ENCODE measurements at places on chromosomes 7 and 10. TPM values are rescaled to one million over a fixed set of nuclear protein-coding genes. Genes with fewer than 3 reads are reported as not detected.
A peak's percentile ranks its signal among the peaks of the same experiment; 100 is the strongest.

FRAT1 gene
- 1.3 TPM for total RNA-seq

FGFR2 gene
- total RNA-seq = 2.6 TPM

GRCh38 chr7:16753102-16753931 is at the start of gene TSPAN13:
Gene TSPAN13, plus strand, starts transcription at chr7:16753755. Its CDS starts 213 bp downstream, at chr7:16753968.
- no peaks in the 10 kb centered on the region for H3K36me3 ChIP-seq
- H3K27me3 ChIP-seq = no peaks in the 10 kb centered on the region
- H3K27ac ChIP-seq = peak within 1 kb of the TSS; percentile 17
- H3K4me3 ChIP-seq = peak within 1 kb of the TSS; percentile 62
- peak; percentile 81 for DNase-seq

GRCh38 chr7:44189286-44189992 is at the start of gene GCK:
Gene GCK, minus strand, starts transcription at chr7:44189439. Its CDS starts 486 bp downstream, at chr7:44188953.
- peaks cover 8% of the 10 kb centered on the region for H3K4me1 ChIP-seq
- DNase-seq = no peak
- H3K36me3 ChIP-seq = no peaks in the 10 kb centered on the region
- no peak within 1 kb of the TSS for H3K27ac ChIP-seq
- H3K27me3 ChIP-seq = peaks cover 9% of the 10 kb centered on the region

DNA sequence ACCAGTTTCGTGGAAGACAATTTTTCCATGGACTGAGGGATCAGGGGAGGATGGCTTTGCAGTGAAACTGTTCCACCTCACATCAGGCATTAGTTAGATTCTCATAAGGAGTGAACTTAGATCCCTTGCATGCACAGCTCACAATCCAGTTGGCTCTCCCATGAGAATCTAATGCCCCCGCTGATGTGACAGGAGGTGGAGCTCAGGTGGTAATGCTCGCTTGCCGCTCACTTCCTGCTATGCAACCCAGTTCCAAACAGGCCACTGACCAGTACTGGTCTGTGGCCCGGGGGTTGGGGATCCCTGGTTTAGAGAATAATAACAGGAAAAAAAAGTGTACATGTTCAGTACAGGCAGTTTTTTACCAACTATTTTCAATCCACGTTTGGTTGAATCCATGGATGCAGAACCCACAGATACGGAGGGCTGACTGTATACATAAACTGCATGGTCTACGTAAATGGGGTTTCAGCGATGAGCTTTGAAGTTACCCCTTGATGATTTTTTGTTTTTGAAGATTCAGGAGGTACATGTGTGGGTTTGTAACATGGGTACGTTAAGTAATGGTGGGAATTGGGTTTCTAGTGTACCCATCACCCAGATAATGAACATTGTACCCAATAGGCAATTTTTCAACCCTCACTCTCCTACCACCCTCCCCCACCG is 24.5 kb downstream of the OGDH start:
- no peak for DNase-seq
- H3K27ac ChIP-seq = no peak overlapping the region
- peaks cover 14% of the 10 kb centered on the region for H3K36me3 ChIP-seq
- no peaks in the 10 kb centered on the region for H3K27me3 ChIP-seq

DNA sequence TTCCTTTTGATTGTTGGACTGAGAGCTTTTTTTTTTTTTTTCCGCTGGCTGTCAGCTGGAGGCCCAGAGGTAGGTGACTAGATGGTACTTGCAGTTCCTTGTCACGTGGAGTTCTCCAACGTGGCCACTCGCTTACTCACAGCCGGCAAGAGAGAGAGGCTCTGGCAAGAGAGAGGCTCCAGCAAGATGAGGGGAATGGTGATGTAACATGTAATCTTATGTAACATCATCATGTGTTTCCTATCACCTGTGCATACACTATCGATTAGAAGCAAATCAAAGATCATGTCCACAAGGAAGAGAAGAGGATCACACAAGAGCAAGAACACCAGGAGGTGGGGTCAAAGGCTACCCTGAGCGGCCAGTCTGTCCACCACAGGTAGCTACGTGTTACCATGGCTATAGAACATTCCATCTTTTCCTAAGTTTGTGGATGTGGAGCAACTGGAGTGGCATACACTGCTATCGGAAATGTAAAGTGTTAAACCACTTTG is 4.0 kb upstream of the BORCS7 start:
- H3K4me3 ChIP-seq = peak overlapping the region; percentile 15
- H3K27me3 ChIP-seq = 0 out of 2 replicates have a peak, but pooled peaks cover 2% of the 10 kb centered on the region
- H3K36me3 ChIP-seq = no peaks in the 10 kb centered on the region
- peaks cover 48% of the 10 kb centered on the region for H3K4me1 ChIP-seq
- DNase-seq = peak; percentile 78
- peak overlapping the region; percentile 75 for H3K27ac ChIP-seq

GRCh38 chr7:116779216-116779615 is 83.2 kb upstream of the CAPZA2 start:
- no peaks in the 10 kb centered on the region for H3K27me3 ChIP-seq
- no peak overlapping the region for H3K27ac ChIP-seq
- H3K4me1 ChIP-seq = peaks cover 10% of the 10 kb centered on the region
- H3K4me3 ChIP-seq = no peak overlapping the region
- no peak for DNase-seq
- peaks cover 7% of the 10 kb centered on the region for H3K36me3 ChIP-seq

DNA sequence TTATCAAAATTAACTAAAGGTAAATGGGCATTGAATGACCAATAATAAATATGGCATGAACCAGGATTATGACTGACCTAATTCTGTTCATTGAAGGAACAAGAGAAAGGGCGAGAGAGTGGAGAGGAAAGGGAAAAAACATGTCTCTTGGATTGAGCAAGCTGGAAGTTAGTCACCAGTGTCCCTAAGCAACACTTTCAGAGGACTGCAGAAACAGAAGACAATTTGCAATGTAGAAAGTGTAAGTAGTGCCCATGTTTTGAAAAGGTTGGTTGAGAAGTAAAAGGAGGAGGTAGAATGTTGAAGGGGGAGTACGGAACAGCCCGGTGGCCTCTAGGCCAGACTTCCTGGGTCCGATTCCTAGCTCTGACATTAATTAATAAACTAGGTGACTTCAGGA is 94.6 kb downstream of the FAS start:
- no peak overlapping the region for H3K27ac ChIP-seq
- H3K4me3 ChIP-seq = no peak overlapping the region
- H3K27me3 ChIP-seq = no peaks in the 10 kb centered on the region
- H3K4me1 ChIP-seq = no peaks in the 10 kb centered on the region
- H3K36me3 ChIP-seq = no peaks in the 10 kb centered on the region

DNA sequence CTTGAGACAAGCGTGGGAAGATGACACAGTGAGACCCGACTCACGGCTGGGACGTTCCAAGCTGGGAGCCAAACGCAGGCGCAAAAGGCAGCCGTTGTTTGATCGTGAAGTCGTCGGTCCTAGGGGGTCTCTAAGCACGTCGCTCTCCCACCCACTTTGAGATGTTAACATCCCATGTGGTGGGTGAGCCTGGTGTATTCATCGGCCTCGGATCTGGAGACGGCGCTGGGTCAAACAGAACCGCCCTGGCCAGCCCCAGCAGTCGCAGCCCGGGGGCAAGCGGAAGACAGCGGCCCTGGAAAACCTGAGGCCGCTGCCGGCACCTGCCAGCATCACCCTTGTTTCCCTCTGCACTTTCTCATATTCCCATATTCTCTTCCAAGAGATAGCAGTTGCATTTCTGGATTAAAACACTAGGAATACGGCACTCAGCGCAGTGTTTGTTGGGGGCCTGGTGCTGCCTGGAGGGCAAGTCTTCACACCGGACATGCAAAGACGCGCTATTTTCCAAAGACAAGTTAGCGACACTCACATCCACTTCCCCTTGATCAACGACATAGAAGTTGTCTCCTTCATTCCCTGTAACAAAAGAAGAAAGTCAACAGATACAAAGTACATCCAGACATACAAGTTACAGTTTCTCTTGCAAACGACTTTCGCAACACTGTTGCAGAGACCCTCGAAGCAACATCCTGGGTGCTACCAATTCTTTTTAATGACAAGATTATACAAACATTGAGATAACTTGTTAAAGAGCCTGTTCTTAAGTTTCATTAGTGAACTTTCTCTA is 86.2 kb upstream of the PDGFA start:
- H3K4me1 ChIP-seq = peaks cover 46% of the 10 kb centered on the region
- no peaks in the 10 kb centered on the region for H3K27me3 ChIP-seq
- no peak overlapping the region for H3K4me3 ChIP-seq
- peak; percentile 15 for DNase-seq

DNA sequence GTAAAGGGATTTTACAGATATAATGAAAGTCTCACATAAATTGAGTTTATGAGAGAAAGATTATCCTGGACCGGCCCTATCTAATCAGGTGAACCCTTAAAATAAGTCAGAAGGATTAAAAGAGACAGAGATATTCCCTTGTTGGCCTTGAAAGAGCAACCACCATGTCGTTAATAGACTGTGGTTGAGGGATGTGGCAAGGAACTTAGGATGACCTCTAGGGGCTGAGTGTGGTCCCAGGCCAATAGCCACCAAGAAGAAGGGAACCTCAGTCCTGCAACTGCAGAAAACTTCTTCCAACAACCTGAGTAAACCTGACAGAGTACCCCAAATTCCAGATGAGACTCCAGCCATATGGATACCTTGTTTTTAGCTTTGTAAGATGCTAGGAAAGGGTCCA is 121.5 kb downstream of the POLR1F start:
- no peak for DNase-seq
- H3K27me3 ChIP-seq = no peaks in the 10 kb centered on the region
- H3K27ac ChIP-seq = no peak overlapping the region
- no peaks in the 10 kb centered on the region for H3K4me1 ChIP-seq
- no peaks in the 10 kb centered on the region for H3K36me3 ChIP-seq
- H3K4me3 ChIP-seq = no peak overlapping the region

DNA sequence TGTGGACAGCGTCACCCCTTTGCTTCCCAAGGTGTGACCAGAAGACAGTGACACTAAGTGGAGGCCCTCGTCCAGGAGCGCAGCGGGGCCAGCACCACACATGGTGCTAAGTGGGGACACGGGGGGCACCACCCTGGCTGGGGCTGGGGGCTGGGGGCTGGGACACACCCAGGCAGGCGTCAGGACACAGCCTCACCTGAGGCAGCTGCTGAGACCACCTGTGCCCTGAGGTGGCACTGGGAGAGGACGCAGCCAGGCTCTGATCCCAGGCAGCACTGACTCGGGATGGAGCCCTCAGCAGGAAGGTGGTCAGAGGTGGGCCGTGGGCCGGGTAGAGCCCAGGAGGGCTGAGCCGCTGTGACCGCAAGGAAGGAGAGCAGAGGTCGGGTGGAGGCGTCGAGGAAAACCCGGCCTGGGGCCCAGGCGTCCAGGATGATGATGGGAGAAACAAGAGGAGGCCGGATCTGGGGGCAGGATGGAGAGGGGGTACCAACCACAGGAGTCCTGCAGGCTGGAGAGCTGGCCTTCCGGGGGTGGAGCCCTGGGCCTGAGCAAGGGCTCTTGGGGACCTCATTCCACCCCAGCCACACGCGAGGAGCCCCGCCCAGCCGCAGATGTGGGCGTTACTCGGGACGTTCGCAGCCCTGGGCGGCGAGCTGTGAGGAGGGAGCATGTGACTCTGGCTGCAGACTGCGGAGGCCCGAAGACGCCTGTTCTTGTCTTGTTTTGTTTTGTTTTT is 22.5 kb downstream of the LRRC27 start:
- no peak for DNase-seq
- H3K4me1 ChIP-seq = no peaks in the 10 kb centered on the region
- no peak overlapping the region for H3K4me3 ChIP-seq
- no peaks in the 10 kb centered on the region for H3K27me3 ChIP-seq

- H3K4me1 ChIP-seq = peaks cover 62% of the 10 kb centered on the region
- H3K27ac ChIP-seq = peak within 1 kb of the TSS; percentile 97
- no peaks in the 10 kb centered on the region for H3K27me3 ChIP-seq
- peak within 1 kb of the TSS; percentile 97 for H3K4me3 ChIP-seq
- DNase-seq = peak; percentile 80
- peaks cover 13% of the 10 kb centered on the region for H3K36me3 ChIP-seq
Measured at GRCh38 chr10:70132098-70133029, at the start of gene AIFM2. Gene AIFM2, minus strand, starts transcription at chr10:70132825. Its CDS starts 8,741 bp downstream, at chr10:70124084.

DNA sequence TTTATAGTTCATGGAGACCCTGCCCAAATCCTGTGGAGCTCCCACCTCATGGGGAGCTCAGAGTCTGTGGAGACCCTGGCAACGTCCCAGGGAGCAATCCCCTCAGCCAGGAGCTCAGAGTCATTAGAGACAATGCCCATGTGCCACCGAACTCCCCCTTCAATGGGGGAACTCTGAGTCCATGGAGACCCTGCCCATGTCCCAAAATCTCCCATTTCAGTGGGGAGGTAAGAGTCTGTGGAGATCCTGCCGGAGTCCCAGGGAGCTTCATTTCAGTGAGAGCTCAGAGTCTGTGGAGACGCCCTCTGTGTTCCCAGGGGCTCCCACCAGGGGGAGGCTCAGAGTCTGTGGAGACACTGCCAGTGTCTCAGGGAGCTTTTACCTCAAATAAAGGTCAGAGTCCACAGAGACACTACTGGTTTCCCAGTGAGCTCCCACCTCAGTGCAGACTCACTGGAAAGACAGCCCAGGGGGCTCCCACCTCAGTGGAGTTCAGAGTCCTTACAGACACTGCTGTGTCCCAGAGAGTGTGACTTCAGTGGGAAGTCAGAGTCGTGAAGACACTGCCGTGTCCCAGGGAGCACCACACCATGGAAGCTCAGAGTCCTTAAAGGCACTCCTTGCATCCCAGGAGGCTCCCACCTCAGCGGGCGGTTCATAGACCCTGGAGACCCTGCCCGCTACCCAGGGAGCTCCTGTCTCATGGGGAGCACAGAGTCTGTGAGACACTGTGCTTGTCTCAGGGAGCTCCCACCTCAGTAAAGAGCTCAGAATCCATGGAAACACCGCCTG is 5.0 kb downstream of the MYO1G start:
- H3K27ac ChIP-seq = no peak overlapping the region
- peaks cover 4% of the 10 kb centered on the region for H3K27me3 ChIP-seq
- H3K36me3 ChIP-seq = no peaks in the 10 kb centered on the region
- peak; percentile 34 for DNase-seq
- H3K4me1 ChIP-seq = peaks cover 67% of the 10 kb centered on the region
- H3K4me3 ChIP-seq = no peak overlapping the region

DNA sequence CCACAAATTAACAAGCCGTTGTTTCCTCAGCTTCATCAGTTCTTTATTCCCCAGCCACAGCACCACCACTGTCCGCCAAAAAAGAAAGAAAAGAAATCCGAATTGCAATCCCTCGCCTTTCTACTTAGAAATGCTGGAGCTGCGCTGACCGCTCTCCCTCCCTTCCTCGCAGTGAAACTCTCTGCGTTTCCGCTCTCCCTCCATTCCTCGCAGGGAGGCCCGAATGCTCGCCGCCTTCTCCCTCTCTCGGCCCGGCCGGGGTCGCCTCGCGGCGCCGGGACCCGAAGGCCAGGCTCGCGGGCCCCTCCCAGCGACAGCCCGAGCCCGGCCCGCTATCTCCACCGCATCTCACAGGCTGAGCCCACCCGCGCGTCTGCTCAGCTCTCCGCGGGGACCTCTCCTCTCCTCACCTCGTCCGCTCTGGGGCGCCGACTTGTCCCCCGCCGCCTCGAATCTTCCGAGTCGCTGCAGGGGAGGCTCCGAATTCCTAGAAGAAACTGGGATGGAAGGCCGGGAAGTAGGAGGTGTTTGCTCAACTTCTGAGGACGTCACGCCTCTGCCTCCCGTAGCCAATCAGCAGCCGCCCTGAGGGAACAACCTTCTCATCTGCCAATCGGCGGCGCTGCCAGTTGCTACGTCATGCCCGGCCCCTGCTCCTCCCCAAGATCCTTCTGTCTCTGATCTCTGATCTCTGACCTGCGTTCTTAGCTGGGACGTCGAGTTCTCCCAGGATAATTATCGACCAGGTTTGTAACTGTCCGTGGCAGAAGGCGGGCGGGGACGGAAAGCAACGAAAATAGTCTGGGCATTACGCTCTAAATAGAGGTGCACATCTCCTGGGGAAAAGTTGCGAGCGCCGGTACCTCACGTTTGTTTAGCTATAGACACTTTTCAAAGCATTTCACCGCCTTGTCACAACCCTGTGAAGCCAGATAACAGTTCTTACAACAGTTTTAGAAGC is at the start of gene AASS:
Gene AASS (minus strand): TSS at position 499 of the 961 bp plus-strand sequence. CDS start 10,523 bp downstream, outside the sequence.
- H3K36me3 ChIP-seq = no peaks in the 10 kb centered on the region
- H3K27me3 ChIP-seq = no peaks in the 10 kb centered on the region
- H3K27ac ChIP-seq = peak within 1 kb of the TSS; percentile 72
- DNase-seq = peak; percentile 93
- peak within 1 kb of the TSS; percentile 88 for H3K4me3 ChIP-seq
- peaks cover 18% of the 10 kb centered on the region for H3K4me1 ChIP-seq

All from HepG2 (cell line).